ENCODE measurements at places on chromosomes 1 and 21.

DNA sequence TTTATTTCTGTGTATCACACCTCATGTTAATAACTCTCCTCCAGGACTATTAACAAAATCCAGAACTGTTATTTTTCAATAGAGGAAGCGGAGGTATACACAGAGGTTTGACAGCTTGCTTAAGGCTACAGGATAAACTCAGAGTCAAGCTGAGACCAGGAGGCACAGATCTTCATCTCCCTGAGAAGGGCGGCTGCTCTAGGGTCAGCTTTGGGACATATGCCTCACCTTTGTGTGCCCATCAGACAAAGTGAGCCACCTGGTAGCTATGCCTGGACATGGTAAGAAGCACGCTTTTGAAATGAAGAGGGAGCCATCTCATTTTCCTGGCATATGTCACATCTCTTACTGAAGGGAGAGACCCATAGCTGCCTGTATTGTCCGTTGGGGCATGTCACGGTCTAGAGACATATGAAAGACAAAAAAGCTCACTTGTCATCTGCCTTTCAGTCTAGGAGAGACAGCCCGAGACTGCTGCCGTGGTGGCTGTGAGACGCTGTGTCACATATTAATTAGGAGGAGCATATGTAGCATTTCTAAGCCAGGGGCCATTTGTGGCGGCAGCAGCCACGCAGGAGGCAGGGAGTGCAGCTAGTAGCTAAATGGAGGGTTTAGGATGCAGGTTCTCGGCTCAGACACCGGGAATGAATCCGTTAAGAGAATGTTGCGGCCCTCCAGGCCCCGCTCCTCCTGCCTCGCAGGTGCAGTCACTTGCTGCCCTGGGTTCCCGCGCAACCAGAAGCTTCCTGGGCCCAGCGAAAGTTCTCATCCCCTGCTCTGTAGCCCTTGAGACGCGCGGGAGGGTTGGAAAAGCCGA, 161.3 kb upstream of the C1orf21 start:
- no peak for DNase-seq

GRCh38 chr1:163561580-163562295, 240.0 kb downstream of the NUF2 start:
- peak; percentile 29 for DNase-seq

- DNase-seq, result peak; percentile 64
Measured at GRCh38 chr21:37407719-37408420, 41.3 kb downstream of the DYRK1A start.

DNA sequence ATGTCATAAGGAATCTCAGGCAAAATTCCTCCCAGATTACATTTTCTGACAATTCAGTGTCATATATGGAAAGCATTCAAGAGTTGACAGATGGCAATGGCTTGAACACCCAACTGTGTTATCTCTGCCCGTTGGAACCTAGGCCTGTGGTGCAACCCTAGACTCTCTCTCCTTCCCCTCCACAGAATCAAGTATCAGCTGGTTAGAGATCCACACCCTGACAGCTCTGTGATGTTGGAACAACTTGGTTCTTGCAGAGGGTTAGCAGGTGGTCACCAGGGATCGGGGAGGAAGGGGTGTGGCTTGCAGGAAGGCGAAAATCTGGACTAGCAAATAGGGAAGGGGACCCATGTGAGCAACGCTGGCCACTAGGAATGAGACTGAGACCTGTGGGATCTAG, 26.3 kb downstream of the PCSK9 start:
- no peak for DNase-seq

DNA sequence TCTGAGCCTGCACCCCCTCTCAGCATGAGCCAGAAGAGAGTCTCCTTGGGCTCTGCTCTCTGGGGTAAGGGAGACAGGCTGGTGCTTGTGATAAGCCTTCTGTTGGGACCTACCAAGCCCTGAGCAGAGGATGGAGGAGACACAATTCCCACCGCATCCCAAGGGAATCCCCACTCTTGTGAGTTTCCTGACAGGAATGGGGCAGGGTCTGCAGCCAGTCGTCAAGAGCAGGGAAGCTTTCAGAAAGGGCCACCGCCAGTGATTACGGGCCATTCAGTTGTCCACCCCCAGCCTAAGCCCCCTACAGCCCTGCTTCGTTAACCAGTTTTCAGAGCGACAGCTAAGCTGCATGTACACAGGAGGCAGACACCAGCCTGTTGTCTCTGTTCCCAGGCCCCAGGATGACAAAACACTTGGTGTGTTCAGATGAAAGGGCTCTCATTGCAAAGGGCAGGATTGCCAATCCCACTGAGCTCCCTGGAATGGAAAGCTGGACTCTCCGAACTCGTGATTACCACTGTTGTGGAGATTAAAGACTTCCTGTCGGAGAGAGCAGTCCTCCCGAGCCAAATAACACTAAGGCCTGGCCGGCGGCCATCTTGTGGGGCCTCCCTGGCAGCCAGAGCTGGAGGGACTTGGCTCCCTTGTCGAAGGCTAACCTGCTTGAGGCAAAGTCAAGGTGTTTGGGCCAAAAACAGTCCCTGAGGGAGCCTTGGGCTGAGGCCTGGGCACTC, 37.4 kb upstream of the SLC30A1 start:
- DNase-seq, result no peak

GRCh38 chr1:20698195-20698910, 19.5 kb downstream of the KIF17 start:
- peak; percentile 41 for DNase-seq

- no peak for DNase-seq
Measured at GRCh38 chr1:43316738-43317520, 16.1 kb downstream of the TIE1 start.

DNA sequence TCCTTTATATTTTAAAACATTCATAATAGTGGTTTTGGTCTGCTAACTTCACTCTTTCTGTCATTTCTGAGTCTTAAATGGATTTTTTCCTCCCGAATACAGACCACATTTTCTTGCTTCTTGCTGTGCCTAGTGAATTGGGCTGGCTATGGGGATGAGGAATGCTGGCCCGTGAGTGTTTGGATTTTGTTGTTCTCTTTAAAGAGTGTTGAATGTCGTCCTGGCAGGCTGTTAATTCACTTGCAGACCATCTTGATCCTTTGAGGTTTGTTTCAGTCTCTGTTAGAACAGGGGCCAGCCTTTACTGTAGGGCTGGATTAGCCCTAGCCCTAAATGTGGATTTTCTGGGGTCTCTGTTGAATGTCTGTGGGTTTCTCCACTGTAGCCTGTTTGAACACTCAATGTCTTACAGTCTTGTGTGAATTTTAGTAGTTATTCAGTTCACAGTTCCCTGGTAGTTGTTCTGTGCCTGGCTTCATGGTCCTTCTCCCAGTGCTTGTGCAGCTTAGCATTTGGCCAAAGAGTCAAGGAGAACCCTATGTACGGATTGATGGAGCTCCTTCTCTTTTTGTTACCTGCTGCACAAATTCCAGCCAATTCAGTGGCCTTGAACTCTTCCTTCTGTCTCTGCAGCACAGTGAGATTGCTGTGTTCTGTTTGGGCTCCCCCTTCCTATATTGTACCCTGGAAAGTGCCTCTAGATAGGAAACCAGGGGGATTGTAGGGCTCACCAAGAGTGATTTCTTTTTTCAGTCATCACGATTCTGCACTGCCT, 95.7 kb downstream of the DYRK1A start:
- no peak for DNase-seq

DNA sequence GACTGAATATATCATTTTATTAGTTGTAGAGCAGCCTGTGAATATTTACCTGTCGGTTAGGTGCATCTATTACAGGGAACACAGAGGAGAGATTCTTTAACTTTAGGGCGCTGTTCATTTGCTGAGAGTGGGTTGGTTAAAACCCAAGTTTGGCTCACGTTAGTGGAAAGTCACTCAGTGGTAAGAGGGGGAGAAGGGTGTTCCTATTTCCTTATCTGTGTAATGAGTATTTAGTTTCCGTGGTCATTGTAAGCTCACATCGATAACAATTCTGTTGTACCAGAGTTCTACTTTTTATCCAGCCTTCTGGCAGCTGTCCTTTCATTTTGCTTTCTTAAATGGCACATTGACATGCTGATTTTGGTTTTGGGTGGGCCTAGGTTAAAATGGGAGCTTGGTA, 773.2 kb upstream of the ADAMTS5 start:
- no peak for DNase-seq

GRCh38 chr1:179786815-179787685, 44.0 kb downstream of the FAM163A start:
- DNase-seq, result no peak

DNA sequence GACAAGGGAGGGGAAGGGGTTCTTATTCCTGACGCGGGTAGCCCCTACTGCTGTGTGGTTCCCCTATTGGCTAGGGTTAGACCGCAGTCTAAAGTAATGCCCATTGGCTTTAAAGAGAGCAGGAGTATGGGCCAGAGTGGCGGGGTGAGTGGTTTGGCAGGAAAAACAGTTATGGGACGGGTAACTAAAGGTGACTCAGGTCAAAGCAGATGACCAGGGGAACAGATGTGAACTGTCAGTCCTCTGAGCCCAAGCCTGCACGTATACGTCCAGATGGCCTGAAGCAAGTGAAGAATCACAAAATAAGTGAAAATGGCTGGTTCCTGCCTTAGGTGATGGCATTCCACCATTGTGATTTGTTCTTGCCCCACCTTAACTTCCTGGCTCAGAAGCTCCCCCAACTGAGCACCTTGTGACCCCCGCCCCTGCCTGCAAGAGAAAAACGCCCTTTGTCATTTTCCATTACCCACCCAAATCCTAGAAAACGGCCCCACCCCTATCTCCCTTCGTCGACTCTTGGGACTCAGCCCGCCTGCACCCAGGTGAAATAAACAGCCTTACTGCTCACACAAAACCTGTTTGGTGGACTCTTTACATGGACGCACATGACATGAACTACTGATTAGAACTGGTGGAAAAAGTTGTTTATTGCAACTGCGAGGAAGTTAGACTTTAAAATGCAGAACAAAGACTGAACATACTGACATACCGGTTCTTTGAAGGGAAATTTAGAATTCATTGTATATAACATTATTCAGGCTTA, 758 bp upstream of the ATAD3B start:
- no peak for DNase-seq

- no peak for DNase-seq
Measured at GRCh38 chr1:107939256-107939655, 25.7 kb downstream of the VAV3 start.
